ENCODE measurements at places on chromosomes 16 and 17.

DNA sequence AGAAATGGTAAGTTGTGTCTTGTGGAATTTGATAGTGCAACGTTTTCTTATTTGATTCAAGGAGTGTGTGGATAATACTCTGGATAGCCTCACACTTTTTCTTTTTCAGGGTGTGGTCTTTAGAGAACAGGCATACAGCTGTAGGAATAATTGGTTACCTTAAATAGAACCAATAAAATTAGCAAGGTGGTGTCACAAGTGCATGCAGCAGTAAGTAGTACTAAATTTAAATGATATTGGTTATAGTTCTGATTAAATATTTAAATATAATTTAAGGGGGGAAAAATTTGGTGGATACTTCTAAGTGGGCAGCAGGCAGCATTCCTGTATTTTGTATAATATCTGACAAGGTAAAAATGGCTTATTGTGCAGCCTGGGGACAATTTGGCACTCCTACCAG, 3.7 kb downstream of the HAPSTR1 start:
- no peak for DNase-seq

GRCh38 chr16:67445913-67446907, 15.3 kb downstream of the HSD11B2 start:
- no peak for DNase-seq

DNA sequence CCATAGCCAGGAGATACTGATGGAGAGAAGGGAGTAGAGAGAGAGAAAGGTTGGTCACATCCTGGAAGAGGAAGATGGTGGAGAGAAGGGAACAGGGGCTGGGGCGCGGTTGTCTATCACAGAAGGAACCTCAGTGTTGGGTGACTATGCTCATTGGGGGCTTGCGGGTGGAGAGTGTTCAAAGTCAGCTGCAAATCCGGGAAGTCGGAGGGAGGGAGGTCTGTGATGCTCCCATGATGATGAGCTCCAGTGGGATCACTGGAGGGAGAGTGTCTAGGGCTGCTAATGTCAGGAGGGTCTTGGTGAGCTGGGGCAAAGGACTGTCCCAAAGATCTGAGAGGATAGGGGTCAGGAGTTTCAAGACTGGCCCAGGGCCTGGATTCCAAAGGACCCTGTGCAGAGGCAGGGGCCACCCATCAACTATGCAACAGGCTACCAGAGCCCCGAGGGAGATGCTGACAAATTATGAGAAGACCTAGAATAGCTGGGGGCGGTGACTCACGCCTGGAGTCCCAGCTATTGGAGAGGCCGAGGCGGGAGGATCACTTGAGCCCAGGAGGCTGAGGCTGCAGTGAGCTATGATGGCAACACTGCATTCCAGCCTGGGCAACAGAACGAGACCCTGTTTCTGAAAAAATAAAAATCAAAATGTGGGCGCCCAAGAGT, 2.6 kb downstream of the SPDYE4 start:
- no peak for DNase-seq

- no peak for DNase-seq
Observed at GRCh38 chr17:54947396-54947795, 21.1 kb downstream of the COX11 start.
